ENCODE measurements at places on chromosomes 4 and X. TPM values are rescaled to one million over a fixed set of nuclear protein-coding genes. Genes with fewer than 3 reads are reported as not detected.

DNA sequence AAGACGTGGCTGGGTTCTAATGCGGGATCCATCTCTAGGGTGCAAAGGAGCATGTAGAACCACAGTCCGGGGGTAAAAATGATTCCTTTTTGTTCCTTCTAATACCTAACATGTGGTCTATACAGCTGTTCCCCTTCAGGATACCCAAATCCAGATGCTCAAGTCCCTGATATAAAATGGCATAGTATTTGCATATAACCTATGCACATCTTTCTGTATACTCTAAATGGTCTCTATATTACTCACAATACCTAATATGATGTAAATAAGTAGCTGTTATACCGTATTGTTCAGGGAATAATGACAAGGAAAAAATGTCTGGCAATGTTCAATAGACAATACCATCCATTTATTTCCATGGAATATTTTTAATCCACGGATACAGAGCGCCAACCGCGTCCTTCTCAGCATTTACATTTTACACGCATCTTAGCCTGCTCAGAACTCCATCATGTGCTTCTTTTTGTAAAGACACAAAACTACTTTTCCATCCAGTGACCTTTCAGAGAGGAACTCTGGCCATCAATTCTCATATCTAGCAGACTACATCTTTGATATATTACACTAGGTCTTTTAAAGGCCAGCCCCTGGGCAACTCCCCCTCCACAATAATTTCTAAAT, 31.9 kb downstream of the ACSL1 start:
- H3K36me3 ChIP-seq = no peaks in the 10 kb centered on the region
- DNase-seq = no peak
- H3K4me3 ChIP-seq = no peak overlapping the region
- peaks cover 8% of the 10 kb centered on the region for H3K4me1 ChIP-seq

GRCh38 chr4:54226404-54227255, 2.5 kb upstream of the PDGFRA start:
- DNase-seq = no peak
- H3K27me3 ChIP-seq = peaks cover 23% of the 10 kb centered on the region
- no peaks in the 10 kb centered on the region for H3K36me3 ChIP-seq
- no peak overlapping the region for H3K4me3 ChIP-seq

- no peaks in the 10 kb centered on the region for H3K36me3 ChIP-seq
- no peak for DNase-seq
- no peak overlapping the region for H3K27ac ChIP-seq
- H3K27me3 ChIP-seq = no peaks in the 10 kb centered on the region
- H3K4me3 ChIP-seq = no peak overlapping the region
Measured at GRCh38 chr4:146398404-146398803, 123.3 kb downstream of the SLC10A7 start.

- no peak overlapping the region for H3K4me3 ChIP-seq
- H3K27me3 ChIP-seq = no peaks in the 10 kb centered on the region
- H3K36me3 ChIP-seq = no peaks in the 10 kb centered on the region
- peaks cover 4% of the 10 kb centered on the region for H3K4me1 ChIP-seq
- H3K27ac ChIP-seq = no peak overlapping the region
Measured at GRCh38 chr4:147969573-147970385, 237.9 kb downstream of the ARHGAP10 start.

DNA sequence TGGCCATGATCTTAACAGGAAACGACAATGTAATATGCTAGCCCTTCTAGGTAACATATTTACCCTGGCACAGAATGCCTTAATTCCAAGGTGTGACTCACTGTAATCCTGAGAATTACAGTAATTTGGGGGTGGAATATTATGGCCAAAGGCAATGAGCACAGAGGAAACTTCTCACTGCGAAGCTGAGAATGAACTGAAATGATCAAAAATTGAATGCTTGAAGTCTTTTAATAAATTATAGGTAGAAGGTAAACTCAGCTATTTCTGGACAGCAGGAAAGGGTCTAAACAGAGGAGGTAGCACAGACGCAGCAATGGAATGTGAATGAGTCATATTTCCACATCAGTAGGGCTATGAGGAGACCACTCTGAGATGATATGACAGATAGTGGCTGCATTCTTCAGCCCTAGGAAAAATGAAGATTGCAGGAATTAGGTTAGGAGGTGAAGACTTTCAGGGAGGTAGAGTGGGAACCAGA, 312.6 kb downstream of the PACRGL start:
- H3K36me3 ChIP-seq = no peaks in the 10 kb centered on the region
- no peak for DNase-seq
- no peak overlapping the region for H3K4me3 ChIP-seq

DNA sequence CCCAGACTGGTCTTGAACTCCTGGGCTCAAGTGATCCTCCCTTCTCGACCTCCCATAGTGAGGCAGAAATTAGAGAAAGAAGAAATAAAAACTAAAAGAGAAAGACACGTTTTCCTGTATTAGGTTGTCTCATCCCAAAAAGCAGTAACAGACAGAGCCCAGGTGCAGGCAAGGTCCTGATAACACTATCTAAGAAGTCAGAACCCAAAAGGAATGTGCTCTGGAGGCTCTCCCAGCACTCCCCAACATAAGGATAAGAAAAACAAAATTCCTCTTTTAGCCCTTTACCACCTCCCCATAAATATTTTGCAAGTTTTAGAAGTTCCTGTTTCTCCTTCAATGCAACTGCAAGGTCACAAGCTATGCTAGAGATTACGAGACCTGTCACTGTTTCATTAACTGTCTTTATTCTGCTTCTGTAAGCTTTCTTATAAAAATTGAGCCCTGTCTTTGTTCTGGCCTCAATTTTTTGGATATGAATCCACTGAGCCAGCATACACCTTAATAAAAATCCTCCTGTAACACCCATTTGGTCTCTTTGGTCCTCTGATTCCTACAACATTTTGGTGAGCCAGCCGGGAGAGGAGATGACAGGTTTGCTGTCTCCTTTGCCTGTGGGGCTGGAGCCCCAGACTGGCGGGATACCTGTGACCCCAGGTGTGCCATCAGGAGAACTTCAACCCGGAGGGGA, 25.9 kb downstream of the LIAS start:
- no peak overlapping the region for H3K4me3 ChIP-seq
- no peak for DNase-seq
- no peaks in the 10 kb centered on the region for H3K4me1 ChIP-seq
- no peak overlapping the region for H3K27ac ChIP-seq

DNA sequence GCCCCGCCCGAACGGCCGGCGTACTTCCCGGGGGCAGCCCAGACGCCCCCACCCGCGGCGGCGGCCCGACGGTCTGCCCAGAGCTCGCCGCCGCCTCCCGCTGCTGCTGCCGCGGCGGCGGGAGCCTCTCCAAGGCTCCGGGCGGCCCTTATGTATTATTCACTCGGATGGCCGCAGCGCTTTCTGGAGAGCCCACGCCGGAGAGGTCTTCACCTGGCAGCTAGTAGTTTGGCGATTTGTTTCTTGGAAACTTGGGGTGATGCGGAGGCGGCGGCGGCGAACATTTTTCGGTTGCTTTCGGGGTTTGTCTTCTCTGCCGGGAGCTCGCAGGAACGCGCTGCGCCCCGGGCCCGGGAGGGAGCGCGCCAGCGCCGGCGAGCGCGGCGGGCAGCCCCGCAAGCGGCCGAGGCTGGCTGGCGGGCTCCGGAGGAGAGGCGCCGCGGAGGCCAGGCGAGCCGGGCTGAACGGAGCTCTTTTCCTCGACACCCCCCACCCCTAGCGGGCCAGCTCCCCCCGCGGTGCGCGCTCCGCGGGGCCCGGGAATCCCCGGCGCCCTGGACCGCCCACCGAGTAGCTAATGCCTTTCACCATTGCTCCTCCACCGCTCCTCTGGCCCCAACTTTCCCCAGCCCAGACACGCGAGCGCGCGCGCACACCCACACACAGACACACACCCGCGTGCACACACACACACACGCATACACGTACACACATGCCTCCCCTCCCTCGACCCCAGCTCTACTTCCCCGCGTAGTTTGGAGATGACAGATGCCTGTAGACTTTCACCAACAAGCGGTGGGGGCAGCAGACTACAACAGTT, 113.5 kb downstream of the DHX15 start:
- peak overlapping the region; percentile 46 for H3K4me3 ChIP-seq
- H3K4me1 ChIP-seq = peaks cover 6% of the 10 kb centered on the region
- no peaks in the 10 kb centered on the region for H3K27me3 ChIP-seq
- H3K36me3 ChIP-seq = no peaks in the 10 kb centered on the region
- no peak for DNase-seq

GRCh38 chrX:38699696-38700095, 101.6 kb upstream of the MID1IP1 start:
- DNase-seq = no peak
- H3K36me3 ChIP-seq = no peaks in the 10 kb centered on the region

GRCh38 chr4:155403886-155404285, 27.1 kb upstream of the MAP9 start:
- no peaks in the 10 kb centered on the region for H3K4me1 ChIP-seq
- no peaks in the 10 kb centered on the region for H3K27me3 ChIP-seq
- no peak overlapping the region for H3K27ac ChIP-seq

DNA sequence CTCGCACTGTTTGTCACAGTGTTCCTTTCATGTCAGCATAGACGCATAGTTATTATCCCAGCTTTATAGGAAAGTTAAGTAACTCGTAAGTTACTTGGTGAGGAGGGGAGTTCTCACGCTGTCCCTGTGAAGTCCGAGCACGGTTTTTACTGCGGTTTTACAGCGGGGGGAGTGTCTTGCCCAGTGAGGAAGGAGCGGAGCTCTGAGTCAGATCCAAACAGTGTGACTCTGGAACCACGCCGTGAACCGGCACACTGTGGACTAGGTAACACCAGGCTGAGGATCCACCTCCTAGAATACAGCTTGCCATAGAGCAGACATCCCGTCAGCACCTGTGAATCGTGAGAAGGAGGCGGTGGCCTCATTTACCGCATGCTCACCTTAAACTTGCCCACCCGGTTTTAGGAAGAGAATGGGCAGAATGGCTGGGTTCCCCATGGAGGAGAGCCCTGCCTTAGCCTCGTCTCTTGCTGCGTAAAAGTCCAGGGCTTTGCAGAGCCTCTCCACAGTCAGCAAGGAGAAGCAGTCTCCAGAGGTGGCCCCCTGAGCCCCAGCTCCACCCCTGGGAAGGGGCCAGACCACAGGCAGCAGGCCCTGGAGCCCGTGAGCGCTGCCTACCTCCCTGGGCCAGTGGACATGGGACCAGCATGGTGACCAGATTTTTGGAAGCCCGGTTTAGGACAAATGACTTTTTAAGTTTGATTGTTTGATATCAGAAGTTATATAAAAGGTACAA, 40.2 kb upstream of the HGFAC start:
- no peak overlapping the region for H3K27ac ChIP-seq
- H3K4me3 ChIP-seq = no peak overlapping the region
- H3K4me1 ChIP-seq = no peaks in the 10 kb centered on the region
- no peaks in the 10 kb centered on the region for H3K36me3 ChIP-seq

DNA sequence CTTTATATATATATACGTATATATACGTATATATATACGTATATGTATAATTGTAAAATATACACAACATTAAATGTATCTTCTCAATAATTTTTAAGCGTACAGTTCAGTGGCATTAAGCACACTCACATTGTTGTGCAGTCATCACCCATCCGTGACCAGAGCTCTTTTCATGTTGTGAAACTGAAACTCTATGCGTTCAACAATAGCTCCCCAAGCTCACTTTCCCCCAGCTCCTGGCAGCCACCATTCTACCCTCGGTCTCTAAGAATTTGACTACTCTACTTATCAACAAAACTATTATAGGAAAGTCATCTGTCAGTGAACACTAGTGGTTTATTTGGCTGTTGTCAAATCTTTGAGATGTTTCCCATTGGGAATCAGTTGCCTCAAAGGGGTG, 621.8 kb upstream of the GALNT7 start:
- H3K27ac ChIP-seq = no peak overlapping the region
- DNase-seq = no peak
- H3K27me3 ChIP-seq = no peaks in the 10 kb centered on the region
- H3K36me3 ChIP-seq = no peaks in the 10 kb centered on the region
- no peak overlapping the region for H3K4me3 ChIP-seq
- H3K4me1 ChIP-seq = no peaks in the 10 kb centered on the region

DNA sequence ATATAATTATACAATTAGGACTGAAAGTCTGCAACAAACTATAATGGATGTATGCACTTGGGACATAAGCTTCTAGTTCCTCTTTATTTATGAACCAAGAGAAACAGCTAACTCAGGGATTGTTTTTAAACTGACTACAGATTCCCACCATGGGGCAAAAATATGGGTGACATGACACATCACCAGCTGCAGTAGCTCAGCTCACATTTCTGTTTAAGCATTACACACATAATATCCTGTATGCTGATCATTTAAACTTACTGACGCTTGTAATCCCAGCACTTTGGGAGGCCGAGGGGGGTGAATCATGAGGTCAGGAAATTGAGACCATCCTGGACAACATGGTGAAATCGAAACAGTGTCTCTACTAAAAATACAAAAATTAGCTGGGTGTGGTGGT, 11.5 kb downstream of the FGB start:
- DNase-seq = no peak
- H3K27me3 ChIP-seq = no peaks in the 10 kb centered on the region
- H3K4me3 ChIP-seq = no peak overlapping the region

DNA sequence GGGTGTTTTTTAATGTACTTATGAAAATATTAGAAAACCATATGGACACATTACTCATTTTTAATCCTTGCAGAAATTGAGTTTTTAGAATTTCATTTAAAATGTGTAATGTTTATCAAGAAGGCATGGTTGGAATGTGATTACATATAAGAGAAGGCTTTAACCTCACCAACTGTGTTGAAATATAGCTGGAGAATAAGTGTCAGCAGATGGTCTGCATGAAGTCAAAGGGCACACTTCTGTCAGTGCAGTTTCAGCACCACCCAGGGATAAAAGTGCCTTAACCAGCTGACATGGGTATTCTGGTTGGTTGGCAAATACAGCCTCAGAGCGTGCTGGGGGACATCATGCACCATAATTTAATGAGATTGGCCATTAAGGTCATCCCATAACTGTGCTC, 21.2 kb upstream of the ANTXR2 start:
- H3K36me3 ChIP-seq = no peaks in the 10 kb centered on the region
- no peak overlapping the region for H3K27ac ChIP-seq
- no peak overlapping the region for H3K4me3 ChIP-seq
- H3K4me1 ChIP-seq = no peaks in the 10 kb centered on the region
- DNase-seq = no peak

- no peak for DNase-seq
- no peak overlapping the region for H3K4me3 ChIP-seq
- H3K27ac ChIP-seq = no peak overlapping the region
Measured at GRCh38 chr4:125704726-125705125, 390.0 kb downstream of the FAT4 start.

DNA sequence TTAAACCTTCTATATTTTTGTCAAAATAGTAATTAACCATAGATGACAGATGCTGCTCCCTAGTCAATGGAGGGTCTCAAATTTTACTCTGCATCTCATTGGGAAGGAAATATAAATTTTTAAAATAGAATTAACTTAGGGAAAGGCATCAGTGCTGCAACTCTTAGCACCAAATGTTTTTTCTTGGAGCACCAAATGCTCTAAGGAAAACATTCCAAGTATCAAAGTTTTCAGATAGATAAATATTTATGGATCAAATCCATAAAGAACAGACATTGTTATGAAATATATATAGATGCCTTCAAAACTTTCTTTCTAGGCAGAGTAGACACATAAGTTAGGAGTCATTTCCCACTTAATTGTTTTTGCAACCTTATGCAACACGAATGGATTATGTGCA, 168.7 kb downstream of the ANTXR2 start:
- peaks cover 2% of the 10 kb centered on the region for H3K36me3 ChIP-seq
- DNase-seq = no peak
- H3K4me1 ChIP-seq = no peaks in the 10 kb centered on the region
- no peak overlapping the region for H3K27ac ChIP-seq

SLC9B1 gene
- polyA plus RNA-seq = 0.33 TPM

PNMA5 gene
- not detected for polyA plus RNA-seq

CLDN34 gene
- polyA plus RNA-seq = 0.40 TPM

LDB2 gene
- polyA plus RNA-seq = 4.9 TPM

HOPX gene
- 6.0 TPM for polyA plus RNA-seq

FRG2 gene
- polyA plus RNA-seq = not detected

MAOA gene
- polyA plus RNA-seq = 17.1 TPM

PARM1 gene
- 8.3 TPM for polyA plus RNA-seq

ENAM gene
- polyA plus RNA-seq = 0.57 TPM

HSFX2 gene
- polyA plus RNA-seq = 1.3 TPM

UBE2D3 gene
- 98.2 TPM for polyA plus RNA-seq

CRLF2 gene
- polyA plus RNA-seq = not detected
